Adipocyte (in vitro differentiated cells): ENCODE measurements at places on chromosomes 7 and 10.

DNA sequence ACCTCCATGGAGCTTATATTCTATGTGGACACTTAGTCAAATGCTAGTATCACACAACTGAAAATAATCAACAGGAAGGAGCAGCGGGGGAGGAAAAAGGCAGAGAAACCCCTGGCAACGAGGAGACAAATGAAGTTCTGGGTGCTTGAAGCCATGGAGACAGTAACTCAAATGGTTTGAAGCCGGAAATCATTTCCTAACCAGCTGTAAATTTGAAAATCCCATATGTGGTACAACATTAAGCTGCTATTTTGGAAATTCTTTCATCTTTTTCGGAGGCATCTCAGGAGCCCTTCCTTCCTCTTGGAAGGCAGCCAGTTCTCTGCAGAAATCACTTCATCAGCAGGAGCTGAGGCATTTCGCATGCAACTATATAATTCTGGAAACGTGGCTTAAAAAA, 91.4 kb downstream of the PPP1R3C start:
- DNase-seq: peak; percentile 42

GRCh38 chr10:114403541-114404161, 651 bp downstream of the AFAP1L2 start:
- DNase-seq: no peak

DNA sequence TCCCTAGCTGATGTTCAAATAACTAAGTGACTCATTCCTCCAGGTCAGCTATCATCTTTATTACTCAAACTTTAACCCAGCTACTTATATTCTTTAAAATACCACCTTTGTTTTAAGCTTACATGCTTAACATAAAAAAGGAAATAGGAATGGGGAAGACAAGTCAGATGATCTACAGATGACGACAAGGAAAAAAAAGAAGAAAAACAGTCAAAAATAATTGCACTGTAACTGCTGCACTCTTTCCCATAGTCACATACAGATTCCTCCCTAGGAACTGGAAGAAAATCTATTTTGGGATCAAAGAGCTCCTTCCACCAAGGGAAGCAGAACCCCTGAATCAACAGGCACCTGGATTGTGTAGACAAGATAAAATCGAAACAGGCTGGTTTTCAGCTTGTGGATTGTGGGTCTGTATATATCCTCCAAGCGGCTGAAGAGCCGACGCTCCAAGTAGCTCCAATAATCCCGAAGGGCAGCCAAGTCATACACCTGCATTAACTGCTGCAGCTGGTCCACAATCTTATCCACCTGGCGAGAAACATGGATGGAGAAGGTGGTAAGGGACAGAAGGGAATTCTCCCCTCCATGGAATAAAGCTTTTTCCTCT, 2.0 kb downstream of the WDR91 start:
- no peak for DNase-seq

GRCh38 chr7:150879345-150879744, 27.0 kb downstream of the AOC1 start:
- no peak for DNase-seq

DNA sequence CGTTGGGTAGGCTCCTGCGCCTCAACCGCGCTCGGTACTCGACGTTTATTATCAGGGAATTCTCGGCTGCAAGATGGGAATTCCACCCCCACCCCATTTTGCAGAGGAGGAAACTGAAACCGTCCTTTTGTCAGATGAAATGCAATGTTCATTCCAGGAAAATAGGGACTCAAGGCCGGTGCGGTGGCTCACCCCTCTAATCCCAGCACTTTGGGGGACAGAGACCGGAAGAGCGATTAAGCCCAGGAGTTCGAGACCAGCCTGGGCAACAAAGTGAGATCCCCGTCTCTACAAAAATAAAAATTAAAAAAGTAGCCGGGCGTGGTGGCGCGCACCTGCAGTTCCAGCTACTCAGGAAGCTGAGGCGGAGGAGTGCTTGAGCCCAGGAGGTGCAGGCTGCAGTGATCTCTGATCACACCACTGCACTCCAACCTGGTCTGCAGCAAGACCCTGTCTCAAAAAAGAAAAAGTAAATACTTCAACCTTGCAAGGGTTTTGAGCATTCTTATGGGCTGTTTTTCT, 720 bp upstream of the RFC2 start:
- DNase-seq: no peak

DNA sequence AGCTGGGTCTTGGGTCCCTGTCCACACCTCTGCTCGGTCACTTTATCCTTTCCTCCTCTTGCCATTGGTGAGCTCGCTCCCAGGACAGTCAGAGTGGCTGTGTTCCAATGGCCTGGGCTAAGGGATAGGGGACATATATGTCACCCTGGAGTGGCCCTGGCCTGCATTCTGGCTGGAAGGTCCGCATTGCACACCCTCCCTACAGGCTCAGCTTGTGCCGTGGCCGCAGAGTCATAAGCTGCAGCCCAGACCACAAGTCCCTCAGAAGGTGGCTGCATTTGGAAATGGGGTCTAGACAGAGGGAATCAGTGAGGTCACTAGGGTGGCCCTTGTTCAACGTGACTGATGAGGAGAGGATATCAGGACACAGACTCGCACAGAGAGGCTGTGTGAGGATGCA, 363.8 kb upstream of the SHH start:
- DNase-seq: no peak
